ENCODE measurements at places on chromosomes 12 and 14. TPM values are rescaled to one million over a fixed set of nuclear protein-coding genes. Genes with fewer than 3 reads are reported as not detected.

The RNF212B gene
- not detected for total RNA-seq

The FAIM2 gene
- total RNA-seq = under 0.01 TPM

The SIX1 gene
- 0.97 TPM for total RNA-seq

The DAO gene
- not detected for total RNA-seq

The HHIPL1 gene
- 2.6 TPM for total RNA-seq

The PLEKHG3 gene
- 4.1 TPM for total RNA-seq

The SIRT4 gene
- total RNA-seq = 1.3 TPM

The PCED1B gene
- total RNA-seq = 1.1 TPM

The NOXRED1 gene
- not detected for total RNA-seq

The TNFRSF1A gene
- total RNA-seq = 36.5 TPM

The RILPL1 gene
- 6.5 TPM for total RNA-seq

The TTC9 gene
- total RNA-seq = under 0.01 TPM

The TMEM179 gene
- not detected for total RNA-seq

The SDR9C7 gene
- total RNA-seq = not detected

The IQSEC3 gene
- total RNA-seq = under 0.01 TPM

The LRFN5 gene
- total RNA-seq = 0.30 TPM

The RIMKLB gene
- 87.8 TPM for total RNA-seq

The PTPRB gene
- 92.9 TPM for total RNA-seq

The SDSL gene
- total RNA-seq = 9.7 TPM

The FSCB gene
- total RNA-seq = not detected

Data from epithelial cell of umbilical artery (primary cell).